ENCODE measurements at places on chromosomes 7 and 10.

- DNase-seq, result no peak
Observed at GRCh38 chr10:97355571-97355975, 21.0 kb upstream of the FRAT2 start.

GRCh38 chr10:103800789-103801540, 54.4 kb downstream of the SH3PXD2A start:
- DNase-seq, result peak; percentile 50

- DNase-seq, result no peak
Observed at GRCh38 chr10:88281592-88282347, 301.3 kb downstream of the RNLS start.

GRCh38 chr10:129253161-129253864, 213.7 kb upstream of the MGMT start:
- DNase-seq, result no peak

- no peak for DNase-seq
Observed at GRCh38 chr7:151091003-151091402, 4.7 kb downstream of the AGAP3 start.

- no peak for DNase-seq
Observed at GRCh38 chr10:69996611-69997010, 56.0 kb upstream of the MACROH2A2 start.

DNA sequence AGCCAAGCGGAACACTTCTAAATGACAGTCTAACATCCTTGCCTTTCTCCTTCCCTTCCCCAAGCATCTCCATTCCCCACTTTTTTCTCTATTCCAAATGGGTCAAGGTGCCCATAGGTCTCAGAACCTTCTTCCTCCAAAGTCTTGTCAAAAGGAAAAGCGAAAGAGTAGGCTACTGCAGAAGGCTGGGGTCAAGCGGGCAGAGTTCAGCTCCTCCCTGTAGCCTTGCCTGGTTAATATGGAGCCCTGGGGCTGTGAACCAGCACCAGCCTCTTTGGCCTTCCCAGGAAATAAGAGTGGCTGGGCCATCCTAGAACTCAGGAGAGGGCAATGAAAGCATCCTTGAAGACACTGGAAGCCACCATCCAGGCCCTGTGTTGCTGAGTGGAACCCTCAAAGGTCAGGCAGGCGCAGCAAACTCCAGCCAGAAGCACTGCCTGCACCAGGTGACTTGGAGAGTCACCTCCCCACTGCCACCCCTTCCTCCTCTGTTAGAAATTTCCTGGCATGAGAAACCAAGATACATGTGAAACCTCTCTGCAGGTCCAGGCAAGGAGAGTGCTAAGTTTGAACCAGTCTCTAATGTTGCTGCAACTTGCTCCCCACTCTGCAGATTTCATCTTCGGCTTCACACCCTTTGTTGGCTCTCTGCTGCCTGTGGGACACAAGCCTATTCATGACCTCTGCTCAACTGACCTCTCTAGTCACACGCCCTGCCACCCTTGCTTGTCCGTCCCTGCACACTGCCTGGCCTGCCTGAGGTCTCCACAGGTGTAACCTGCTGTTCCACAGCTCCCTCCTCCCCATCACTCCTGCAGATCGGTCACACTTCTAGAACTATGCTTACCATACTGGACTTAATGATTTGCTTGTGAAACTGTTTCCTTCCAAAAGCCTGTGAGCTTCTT, 74.9 kb downstream of the SH3PXD2A start:
- DNase-seq, result no peak

DNA sequence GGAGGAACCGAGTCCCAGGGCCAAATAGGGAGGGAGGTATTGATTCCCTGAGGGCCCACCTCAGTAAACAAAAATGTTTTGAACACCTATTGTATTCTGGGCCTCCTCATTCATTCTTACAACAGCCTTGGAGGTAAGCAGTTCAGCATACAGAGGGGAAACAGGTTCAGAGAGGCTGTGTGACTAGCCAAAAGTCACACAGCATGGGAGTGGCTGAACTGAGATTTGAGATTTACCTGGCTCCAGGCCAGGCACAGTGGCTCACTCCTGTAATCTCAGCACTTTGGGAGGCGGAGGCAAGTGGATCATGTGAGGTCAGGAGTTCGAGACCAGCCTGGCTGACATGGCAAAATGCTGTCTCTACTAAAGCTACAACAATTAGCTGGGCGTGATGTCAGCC, 107.2 kb downstream of the TMEM130 start:
- DNase-seq, result no peak

- no peak for DNase-seq
Observed at GRCh38 chr10:94080108-94080507, 86.4 kb downstream of the PLCE1 start.

- DNase-seq, result no peak
Observed at GRCh38 chr10:7006566-7006965, 404.3 kb downstream of the SFMBT2 start.

DNA sequence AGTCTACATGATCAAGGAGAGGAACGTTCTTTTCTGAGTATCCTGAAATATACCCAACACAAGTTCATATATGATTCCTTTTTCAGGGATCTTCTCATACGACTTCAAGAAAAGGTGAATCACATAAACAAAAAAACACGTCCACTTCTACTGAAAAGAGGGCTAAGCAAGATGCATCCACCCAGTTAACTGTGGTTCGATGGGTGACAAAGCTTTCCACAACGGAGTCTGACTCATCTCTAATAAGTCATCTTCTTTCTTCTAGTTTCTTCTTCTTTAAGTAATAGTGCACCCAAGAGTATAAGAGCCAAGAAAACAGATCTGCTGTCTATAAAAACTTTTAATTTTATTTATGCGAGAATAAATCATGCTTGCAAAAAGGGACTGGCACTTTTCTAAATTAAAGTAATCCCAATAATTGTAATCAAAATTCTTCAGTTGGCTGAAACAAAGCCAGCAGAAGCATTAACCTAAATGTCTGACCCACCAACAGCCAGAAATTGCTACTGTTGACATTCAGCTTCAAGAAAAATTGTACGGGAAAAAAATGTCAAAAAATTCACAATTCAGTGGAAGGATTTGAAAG, 146.9 kb upstream of the ANK3 start:
- DNase-seq, result no peak

DNA sequence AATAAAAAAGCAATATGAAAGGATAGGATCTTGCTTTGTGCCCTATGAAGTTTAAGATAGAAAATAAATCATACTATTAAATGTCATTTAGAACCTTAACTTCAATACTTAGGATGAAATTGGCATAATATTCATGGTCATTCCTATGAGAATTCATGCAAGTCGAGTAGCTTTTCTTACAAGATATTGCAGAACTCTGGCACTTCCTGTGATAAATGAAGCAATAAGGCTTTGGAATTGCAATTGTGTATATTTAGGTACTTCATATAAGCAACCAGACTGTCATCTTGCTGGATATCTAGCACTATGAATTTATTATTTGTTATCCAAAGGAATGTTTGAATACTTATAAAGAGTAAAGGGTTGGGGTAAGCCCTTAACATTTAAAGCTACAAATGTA, 116.5 kb downstream of the ZNF438 start:
- no peak for DNase-seq

- DNase-seq, result no peak
Observed at GRCh38 chr10:14142606-14143250, 188.0 kb downstream of the FRMD4A start.

DNA sequence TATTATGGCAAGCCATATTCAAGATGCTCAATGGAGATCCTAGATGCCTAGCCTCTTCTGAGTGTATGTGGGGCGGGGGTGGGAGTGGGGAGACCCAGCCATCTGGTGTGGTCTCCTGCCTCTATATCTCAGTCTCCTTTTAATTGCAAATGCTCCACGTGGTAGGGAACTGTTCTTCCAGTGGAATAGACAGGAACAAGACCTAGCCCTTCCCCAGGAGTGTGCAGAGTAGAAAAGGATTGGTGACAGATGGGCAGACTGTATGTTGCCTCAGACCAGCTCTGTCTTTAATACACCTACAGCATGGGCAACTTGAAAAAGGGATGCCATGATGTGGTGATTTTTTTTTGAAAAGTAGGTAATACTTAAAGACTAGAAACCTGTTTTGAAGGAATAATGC, 12.6 kb downstream of the CYP3A5 start:
- no peak for DNase-seq

- DNase-seq, result no peak
Observed at GRCh38 chr10:89047397-89047796, 56.8 kb downstream of the FAS start.

DNA sequence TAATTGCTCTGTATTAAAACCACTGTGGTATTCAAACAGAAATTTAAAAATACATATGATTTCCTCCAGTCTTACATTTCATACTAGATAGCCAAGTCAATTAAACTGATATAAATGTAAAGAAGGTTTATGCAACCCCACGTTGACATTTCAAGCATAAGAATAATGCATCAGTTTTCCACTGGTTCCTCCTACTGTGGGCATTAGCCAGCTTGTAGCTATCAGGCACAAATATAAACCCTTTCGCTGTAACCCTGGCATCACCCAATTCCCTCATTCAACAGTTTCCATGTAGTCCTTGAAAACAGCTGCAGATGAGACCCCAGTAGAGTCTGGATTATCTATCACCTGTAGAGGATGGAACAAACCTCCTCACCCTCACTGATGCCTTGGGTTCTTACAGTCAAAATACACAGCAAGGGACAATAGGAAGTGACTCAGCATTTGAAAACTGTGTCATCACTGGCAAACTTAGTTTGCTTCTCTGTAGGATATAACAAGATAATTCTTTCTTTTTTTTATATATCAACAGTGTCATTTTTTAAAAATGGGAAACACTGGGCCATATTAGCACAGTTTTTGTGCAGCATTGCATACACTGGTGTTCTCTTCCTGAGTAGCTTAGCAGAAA, 113.0 kb downstream of the PDE1C start:
- DNase-seq, result no peak

DNA sequence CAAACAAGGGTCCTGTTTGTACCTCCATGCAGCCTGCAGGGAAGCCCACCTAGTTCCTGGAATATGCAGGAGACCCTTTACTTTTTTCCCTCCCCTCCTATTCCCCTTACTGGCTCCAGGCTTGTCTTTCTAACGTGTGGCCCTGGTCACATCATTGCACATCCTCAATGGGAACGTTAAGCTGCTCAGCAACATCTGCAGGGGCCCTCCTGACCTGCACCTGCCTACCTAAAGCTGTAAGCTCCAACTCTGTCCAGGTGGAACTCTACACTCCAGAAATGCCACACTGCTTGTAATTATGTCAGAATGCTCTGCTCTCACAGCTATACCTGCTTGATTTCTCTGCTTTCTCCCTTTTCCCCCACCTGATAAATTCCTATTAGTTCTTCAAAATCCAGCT, 72.1 kb downstream of the ARMC3 start:
- DNase-seq, result no peak

DNA sequence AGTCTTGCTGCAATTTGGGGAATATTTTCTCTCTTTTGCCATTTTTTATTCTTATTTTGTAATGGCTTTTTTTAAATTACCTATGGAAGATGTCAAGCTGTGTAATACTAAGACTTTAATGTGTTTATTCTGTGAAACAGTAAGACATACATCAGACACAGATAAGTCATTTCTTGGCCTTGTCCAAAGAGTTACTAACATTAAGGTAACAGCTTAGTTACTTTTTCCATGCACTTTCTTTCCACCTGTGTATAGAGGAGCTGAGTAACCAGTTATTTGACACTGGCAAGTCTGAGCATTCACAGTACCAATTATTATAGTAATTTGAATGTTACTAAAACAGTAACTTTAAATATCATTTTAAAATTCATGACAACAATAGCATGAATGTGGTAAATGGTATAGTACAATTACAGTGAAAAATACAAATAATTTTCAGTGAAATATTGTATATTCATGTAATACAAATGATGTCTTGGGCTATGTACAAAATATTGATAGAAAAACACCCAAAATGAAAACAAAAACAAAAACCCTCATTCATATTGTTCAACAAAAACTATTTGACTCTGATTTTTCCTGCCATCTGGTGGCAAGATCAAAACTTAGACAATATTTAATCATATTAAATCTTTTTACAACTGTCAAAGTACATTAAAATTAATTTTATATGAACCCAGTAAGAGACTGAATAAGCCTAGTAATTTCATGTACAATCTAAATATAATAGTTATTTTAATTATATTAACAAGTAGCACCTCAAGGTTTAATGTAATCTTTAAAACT, 259.8 kb upstream of the SEMA3A start:
- no peak for DNase-seq

DNA sequence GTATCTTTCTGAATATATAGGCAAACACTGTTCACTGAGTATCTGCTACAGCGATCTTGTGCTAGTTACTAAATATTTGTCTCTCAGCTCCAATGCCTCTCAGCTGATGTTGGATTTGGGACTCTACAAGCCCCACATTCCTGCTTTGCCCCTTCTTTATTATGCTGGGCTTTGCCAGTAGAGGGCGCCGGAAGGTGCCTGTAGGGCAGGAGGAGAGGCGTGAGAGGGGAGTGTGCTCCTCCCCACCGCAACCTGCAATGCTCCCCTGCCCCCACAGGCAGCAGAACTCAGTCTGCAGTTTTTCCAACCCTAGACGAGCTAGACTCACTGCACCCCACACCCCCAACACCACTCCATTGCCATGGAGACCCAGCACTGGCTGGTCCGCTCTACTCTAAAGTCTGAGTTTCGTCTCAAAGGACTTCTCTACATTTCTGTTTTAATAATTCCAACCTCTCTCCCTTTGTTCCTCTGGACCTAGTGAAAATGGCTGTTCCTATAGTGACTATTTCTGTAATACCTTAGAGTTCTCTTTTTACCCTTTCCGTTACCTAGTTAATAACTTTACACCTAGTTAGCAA, 337.6 kb downstream of the CCSER2 start:
- DNase-seq, result no peak

All from NCI-H510A (cell line).